ENCODE measurements at places on chromosomes 5 and 9.

- no peak for DNase-seq
These were observed 31.4 kb downstream of the GRIN3A start for GRCh38 chr9:101706997-101707396.

- DNase-seq = no peak
These were observed 140.1 kb downstream of the KDM4C start for GRCh38 chr9:6897898-6898302.

DNA sequence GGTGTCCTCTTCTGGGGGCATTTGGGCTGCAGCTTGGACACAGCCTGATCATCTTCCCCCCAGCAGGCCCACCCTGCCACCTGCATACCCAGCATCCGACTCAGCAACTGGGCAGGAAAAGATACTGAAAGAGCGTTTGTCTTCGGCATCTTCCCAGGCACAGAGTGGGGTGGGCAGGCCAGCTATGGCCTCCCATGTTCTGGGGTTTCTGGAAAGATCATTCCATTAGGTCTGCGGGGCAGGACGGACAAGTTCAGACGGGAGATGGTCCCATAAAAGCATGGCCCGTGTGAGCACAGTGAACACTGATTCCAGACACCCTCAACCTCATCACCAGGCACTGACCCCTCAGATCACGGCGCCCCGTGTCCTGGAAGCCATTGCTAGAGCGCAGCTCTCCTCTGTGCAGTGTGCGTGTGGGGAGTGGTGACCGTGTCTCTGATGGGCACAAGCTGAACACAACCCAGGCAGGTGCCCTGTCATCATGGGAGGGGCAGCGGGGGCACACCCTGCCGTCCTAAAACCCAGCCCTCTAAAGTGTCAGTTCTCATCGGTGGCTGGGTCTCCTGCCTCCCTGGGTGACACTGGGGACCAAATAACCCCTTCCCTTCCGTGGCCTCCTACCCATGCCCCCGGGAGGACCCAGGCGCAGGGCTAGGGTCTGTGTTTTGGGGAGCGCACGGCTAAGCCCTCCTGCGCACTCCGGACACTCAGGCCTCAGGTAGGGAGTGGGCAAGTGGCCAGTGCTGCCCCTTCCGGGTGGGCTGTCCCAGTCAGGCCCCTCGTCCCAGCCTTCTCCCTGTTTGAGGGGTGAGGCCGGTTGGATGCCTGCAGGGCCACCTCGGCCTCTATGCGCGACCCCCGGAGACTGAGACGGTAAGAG, 13.2 kb upstream of the TMEM250 start:
- DNase-seq = no peak

GRCh38 chr5:32949286-32949970, 238.3 kb downstream of the NPR3 start:
- no peak for DNase-seq

- DNase-seq = no peak
These were observed 237.7 kb upstream of the MEF2C start for GRCh38 chr5:89120719-89121118.

GRCh38 chr5:71693828-71694427, 25.1 kb upstream of the CARTPT start:
- no peak for DNase-seq

GRCh38 chr5:142109331-142110045, 909 bp downstream of the NDFIP1 start:
- no peak for DNase-seq

GRCh38 chr9:137381501-137382443, 41.2 kb downstream of the EXD3 start:
- DNase-seq = no peak

GRCh38 chr5:38573521-38573920, 17.1 kb upstream of the LIFR start:
- DNase-seq = no peak

- no peak for DNase-seq
These were observed 10.7 kb downstream of the NR5A1 start for GRCh38 chr9:124496463-124496862.

DNA sequence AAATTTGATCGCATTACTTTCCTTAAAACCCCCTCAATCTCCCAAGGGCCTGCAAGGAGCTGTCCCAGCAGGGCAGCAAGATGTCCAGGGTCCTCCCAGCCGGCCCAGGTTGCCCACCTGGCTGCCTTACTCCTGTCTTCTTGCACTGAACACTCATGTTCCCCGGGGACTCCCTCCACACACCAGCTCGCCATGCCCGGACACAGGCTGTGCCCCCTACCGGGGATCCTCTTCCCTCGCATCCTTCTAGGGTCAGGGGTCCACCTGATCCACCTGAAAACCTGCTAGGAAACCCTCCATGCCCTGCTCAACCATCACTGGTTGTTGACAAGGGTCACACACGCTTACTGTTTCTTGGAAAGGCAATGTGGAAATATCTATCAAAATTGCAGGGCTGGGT, 172.0 kb upstream of the MSX2 start:
- no peak for DNase-seq

DNA sequence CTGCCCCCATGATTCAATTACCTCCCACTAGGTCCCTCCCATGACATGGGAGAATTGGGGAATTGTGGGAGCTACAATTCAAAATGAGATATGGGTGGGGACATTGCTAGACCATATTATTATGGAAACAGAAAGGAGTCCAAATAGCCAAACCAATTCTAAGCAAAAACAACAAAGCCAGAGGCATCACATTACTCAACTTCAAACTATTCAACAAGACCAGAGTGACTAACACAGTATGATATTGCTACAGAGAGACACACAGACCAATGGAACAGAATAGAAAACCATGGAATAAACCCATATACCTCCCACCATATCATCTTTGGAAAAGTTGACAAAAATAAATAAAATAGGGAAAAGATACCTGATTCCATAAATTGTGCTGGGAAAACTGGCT, 710.5 kb upstream of the CDH9 start:
- no peak for DNase-seq

GRCh38 chr9:131677444-131678180, 62.3 kb downstream of the RAPGEF1 start:
- no peak for DNase-seq

DNA sequence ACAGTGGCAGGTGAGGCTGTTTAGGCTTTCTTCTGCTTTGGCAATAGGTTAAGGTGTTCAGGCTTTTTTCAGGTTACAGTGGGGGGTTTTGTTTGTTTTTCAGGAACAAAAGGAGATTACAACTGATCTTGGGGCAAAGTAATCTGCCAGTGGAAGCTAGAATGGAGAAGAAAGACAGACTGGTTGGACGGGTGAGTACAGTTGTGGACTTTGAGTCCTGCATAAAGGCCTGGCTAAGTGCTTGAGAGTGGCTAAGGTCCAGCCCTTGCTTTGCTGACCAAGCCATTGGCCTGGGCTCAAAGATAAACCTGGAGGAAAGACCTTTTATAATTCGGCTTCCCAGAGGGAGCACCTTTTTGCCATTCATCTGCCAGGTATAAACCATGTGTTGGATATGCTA, 63.1 kb downstream of the MTMR12 start:
- DNase-seq = no peak

GRCh38 chr5:164742025-164742424, 1236.6 kb downstream of the MAT2B start:
- no peak for DNase-seq

DNA sequence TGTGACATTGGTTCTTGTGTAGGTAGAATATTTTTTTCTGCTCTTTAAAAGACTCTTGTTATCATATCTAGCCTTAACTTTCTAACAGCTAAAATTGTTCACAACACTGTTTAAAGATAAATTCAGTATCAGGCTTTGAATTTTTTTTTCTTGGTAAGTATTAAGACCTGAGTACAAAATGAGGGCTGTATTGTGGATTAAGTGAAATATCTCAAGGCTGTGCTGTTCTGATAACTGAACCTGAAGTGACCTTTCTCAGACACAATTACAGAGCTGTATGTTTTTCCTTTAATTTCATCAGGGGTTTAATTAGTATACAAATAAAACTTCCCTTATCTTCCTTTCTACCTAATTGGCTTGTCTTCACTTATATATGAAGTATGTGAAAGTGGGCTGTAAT, 290.5 kb downstream of the CCDC171 start:
- DNase-seq = no peak

- no peak for DNase-seq
These were observed 27.2 kb upstream of the TNFSF8 start for GRCh38 chr9:114957558-114957957.

- DNase-seq = no peak
These were observed 859.5 kb downstream of the PTPRD start for GRCh38 chr9:9753266-9753665.

- DNase-seq = no peak
These were observed 125.7 kb upstream of the CLINT1 start for GRCh38 chr5:157984611-157985010.

- no peak for DNase-seq
These were observed 138.0 kb downstream of the ADCY2 start for GRCh38 chr5:7533941-7534340.

DNA sequence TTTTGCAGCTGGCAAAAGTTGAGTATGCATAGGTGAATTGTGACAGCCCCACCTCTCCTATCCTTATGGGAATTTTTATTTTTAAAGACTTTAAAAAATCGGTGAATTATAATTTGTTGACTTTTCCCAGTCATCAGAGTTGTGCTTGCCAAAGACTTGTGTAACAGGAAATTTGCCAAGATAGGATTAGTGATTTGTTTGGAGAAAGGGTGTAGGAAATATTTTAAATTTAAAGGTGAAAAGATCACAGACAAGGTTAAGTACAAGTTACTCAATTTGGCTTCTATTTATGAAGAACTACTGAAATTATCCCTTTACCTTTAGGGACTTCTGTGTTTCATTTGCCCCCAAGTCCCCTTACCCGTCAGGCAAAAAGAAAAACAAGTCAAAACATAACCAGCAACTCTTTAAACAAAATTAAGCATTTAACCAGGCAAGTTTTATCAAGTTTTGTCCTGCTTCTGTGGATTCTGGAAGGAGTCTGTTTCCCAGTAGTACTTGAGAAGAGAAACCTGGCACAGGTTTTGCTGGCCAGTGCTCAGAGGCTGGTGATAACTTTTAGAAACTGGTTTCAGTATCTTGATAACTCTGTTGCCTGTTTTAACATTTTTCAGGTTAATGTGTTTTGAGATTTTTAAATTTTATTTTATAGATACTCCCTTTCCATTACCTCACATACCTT, 285.4 kb downstream of the MAST4 start:
- DNase-seq = no peak

- no peak for DNase-seq
These were observed 40.1 kb upstream of the UBAC1 start for GRCh38 chr9:136001231-136001630.

GRCh38 chr9:304106-304505, 89.4 kb downstream of the DOCK8 start:
- no peak for DNase-seq

GRCh38 chr9:126363847-126364671, 37.4 kb downstream of the MVB12B start:
- DNase-seq = no peak

- DNase-seq = no peak
These were observed 34.2 kb downstream of the FOXI1 start for GRCh38 chr5:170139786-170140335.

DNA sequence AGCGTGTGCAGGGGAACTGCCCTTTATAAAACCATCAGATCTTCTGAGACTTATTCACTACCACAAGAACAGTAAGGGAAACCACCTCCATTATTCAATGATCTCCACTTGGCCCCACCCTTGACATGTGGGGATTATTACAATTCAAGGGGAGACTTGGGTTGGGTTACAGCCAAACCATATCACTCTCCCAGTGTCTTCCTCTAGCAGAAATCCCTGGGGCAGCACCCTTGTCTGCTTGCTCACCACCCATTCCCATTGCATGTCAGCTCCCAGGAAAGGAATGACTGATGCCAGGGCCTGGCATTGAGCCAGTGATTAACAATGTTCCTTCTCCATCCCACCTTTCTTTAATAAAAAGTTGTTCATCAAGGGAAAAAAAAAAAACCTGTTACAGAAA, 199.0 kb downstream of the IRX1 start:
- no peak for DNase-seq

DNA sequence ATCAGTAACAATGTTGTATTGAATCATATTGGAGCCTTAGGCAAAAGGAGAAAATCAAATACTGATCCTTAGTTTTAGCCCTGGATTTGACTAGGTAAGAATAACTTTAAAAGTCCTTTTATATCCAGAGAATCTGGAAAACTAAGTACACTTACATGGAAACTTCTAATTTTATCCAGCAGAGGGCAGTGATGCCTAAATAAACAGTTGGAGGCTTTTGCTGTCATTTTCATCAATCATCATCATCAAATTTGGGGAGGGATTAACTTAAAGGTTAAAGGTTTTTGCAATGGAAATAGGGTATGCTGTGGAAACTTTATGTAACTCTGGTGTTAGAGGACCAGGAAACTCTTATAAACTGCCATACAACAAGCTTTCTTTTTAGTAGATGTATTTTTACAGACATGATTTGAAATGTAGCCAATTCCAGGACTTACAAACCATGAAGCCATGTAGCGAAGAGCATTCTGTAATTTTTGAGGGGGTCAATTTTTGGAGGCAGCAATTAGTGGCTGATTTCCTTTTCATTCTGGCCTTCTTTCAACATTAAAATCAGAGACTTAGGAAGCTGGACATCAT, 112.7 kb downstream of the OSTF1 start:
- no peak for DNase-seq

DNA sequence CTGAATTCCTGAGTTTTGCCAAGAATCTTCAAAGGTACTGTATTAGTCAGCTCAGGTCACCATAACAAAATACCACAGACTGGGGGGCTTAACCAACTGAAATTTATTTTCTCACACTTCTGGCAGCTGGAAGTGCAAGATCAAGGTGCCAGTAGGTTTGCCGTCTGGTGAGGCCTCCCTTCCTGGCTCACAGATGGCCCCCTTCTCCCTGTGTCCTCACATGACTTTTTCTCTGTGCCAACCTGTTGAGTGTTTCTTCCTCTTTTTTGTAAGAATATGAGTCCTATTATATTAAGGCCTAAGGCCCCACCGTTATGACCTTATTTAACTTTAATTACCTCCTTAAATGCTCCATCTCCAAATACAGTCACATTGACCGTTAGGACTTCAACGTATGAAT, 156.1 kb upstream of the KIF2A start:
- no peak for DNase-seq

- no peak for DNase-seq
These were observed 185.5 kb downstream of the RGS3 start for GRCh38 chr9:113649054-113649453.

- DNase-seq = no peak
These were observed 171.4 kb upstream of the DAP start for GRCh38 chr5:10932426-10932825.

- DNase-seq = no peak
These were observed 5.7 kb downstream of the QSOX2 start for GRCh38 chr9:136239983-136240330.

GRCh38 chr9:114995681-114996221, 65.4 kb upstream of the TNFSF8 start:
- no peak for DNase-seq

- no peak for DNase-seq
These were observed 50.4 kb downstream of the EPB41L4B start for GRCh38 chr9:109270441-109270840.

GRCh38 chr5:67015541-67016191, 180.9 kb downstream of the CD180 start:
- no peak for DNase-seq

DNA sequence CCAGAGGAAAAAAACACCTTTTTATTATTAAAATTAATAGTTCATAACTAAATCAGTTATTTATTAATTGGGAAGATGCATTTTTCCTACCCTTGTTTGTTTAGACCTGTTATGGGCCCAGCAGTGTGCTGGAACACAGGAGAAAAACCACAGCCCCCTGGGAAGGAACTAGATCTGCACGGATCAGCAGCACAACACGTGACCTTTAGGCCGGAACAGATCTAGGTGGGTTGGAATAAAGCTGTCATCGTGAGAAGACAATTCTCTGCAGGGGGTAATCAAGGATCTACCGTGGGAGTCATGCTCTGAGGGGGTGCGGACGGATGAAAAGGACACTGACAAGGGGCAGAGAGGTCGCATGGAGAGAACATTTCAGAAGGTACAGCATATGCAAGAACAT, 95.8 kb upstream of the SPATA31C2 start:
- no peak for DNase-seq

Data from activated T-cell treated with anti-CD3 and anti-CD28 coated beads, Interleukin-2, amount 50 U/mL, for 4 hours (primary cell).